ENCODE measurements at places on chromosomes 1 and 21. TPM values are rescaled to one million over a fixed set of nuclear protein-coding genes. Genes with fewer than 3 reads are reported as not detected.

The LAD1 gene
- 79.5 TPM for total RNA-seq

The PAQR6 gene
- total RNA-seq, result 19.0 TPM

The KPRP gene
- not detected for total RNA-seq

The NSUN4 gene
- total RNA-seq, result 26.6 TPM

The ATAD3C gene
- total RNA-seq, result 1.8 TPM

The PRR9 gene
- total RNA-seq, result not detected

The FABP3 gene
- total RNA-seq, result 18.8 TPM

The ARHGAP30 gene
- 1.3 TPM for total RNA-seq
